H1 (cell line): ENCODE measurements at places on chromosomes 4 and X. TPM values are rescaled to one million over a fixed set of nuclear protein-coding genes. Genes with fewer than 3 reads are reported as not detected.

DNA sequence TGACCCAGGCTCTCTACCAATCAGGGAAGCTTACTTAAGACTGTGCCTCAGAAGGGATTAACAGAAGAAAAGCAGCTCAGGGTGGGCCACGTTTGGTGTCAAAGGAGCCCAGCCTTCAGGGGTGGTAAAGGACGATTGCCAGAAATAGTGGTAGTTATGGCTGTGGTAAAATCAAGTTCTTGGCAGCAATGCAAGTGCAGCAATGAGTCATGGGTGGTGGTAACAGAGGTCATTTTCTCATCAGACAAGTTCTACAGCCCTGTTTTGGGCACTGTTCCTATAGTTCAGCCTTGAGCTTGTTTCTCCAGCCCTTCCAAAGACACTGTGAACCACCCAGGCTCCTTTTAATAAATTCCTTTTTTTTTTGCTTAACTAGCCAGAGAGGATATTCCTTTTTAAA, 120.3 kb downstream of the EFHC2 start:
- no peak overlapping the region for H3K27ac ChIP-seq
- H3K4me1 ChIP-seq, result no peaks in the 10 kb centered on the region
- no peak overlapping the region for H3K4me3 ChIP-seq
- H3K36me3 ChIP-seq, result no peaks in the 10 kb centered on the region
- no peaks in the 10 kb centered on the region for H3K27me3 ChIP-seq

DNA sequence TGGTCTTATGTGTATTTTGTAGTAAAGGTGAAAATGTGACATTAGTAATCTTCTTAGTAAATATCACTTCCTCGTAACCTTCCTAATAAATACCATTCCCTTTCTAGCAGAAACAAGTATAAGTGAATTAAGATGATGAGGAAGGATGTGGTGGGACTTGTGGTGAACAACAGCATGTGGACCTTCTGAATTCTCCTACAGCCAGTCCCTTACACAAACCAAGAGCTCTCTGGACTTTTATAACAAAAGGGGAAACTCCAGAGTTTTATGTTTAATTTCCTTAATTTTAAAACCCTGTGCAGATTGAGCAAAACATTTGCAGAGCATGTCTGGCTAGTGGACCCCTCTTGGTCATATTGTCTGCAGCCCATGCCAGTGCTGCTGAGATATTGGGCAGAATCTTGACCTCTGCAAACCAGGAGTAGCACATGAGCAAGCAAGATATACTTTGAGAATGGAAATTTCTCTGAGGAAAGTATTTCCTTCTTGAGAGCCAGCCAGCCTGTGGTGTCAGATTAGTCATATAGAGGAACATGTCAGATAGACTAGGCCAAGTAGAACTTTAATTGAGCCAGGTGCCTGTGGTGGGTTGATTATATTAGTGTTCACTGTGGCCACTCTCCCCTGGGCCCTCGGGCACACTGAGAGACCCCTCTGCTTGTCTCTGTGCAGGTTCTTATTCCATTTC, 328.2 kb downstream of the DKK2 start:
- H3K4me1 ChIP-seq, result no peaks in the 10 kb centered on the region
- H3K27ac ChIP-seq, result no peak overlapping the region
- H3K27me3 ChIP-seq, result no peaks in the 10 kb centered on the region
- no peak for DNase-seq
- H3K36me3 ChIP-seq, result no peaks in the 10 kb centered on the region
- H3K4me3 ChIP-seq, result no peak overlapping the region

The TEX11 gene
- 0.61 and 0.74 TPM in 2 replicates for total RNA-seq

GRCh38 chr4:41504167-41504818, 33.7 kb upstream of the LIMCH1 start:
- no peak for DNase-seq
- no peaks in the 10 kb centered on the region for H3K36me3 ChIP-seq
- no peaks in the 10 kb centered on the region for H3K4me1 ChIP-seq
- H3K4me3 ChIP-seq, result no peak overlapping the region
- no peaks in the 10 kb centered on the region for H3K27me3 ChIP-seq

The TMEM35A gene
- total RNA-seq, result 5.5 and 5.7 TPM in 2 replicates

DNA sequence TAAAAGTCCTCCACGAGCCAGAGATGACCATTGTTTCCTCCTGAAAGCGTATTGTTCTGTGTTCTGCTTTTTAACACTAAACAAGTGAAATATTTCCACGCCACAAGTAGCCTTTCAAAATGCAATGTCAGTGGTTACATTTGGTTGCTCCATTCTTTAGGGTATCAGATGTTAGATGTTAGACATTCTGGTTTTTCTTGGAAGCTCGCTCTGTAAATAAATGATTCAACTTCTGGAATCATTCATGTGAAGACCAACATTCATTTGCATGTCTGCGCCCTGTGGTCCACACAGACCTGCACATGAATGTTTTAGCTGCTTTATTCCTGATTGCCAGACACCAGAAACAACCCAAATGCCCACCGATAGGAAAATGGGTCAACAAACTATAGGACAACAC, 38.0 kb upstream of the HELT start:
- peaks cover 3% of the 10 kb centered on the region; the same call in 1 of the 2 replicates for H3K4me1 ChIP-seq
- no peak for DNase-seq
- no peak overlapping the region for H3K4me3 ChIP-seq
- H3K27ac ChIP-seq, result no peak overlapping the region
- no peaks in the 10 kb centered on the region for H3K36me3 ChIP-seq
- H3K27me3 ChIP-seq, result no peaks in the 10 kb centered on the region

GRCh38 chr4:161894493-161895167, 269.2 kb downstream of the FSTL5 start:
- no peak for DNase-seq
- H3K27ac ChIP-seq, result no peak overlapping the region
- no peak overlapping the region for H3K4me3 ChIP-seq
- no peaks in the 10 kb centered on the region for H3K4me1 ChIP-seq
- no peaks in the 10 kb centered on the region for H3K27me3 ChIP-seq

DNA sequence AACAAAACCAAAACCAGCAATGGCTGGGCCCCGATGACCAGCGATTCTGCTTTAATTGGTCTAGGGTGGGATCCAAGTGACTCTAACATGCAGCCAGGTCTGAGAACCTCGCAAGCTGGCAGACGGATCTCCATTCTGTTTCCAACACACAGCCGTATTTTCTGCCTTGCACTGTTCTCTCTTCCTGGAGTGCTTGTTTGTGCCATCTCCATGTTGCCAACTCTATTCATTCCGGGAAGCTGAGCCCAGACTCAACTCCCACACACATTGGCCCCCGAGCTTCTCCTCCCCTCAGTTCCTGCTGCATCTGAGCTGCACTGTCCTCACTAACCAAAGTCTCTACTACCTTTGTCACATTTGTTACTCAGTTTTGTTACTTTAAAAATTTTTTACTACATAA, 35.6 kb downstream of the GEMIN8 start:
- no peaks in the 10 kb centered on the region for H3K36me3 ChIP-seq
- H3K4me1 ChIP-seq, result peaks cover 3% of the 10 kb centered on the region; the same call in 1 of the 2 replicates
- DNase-seq, result no peak
- no peak overlapping the region for H3K4me3 ChIP-seq
- H3K27me3 ChIP-seq, result no peaks in the 10 kb centered on the region

DNA sequence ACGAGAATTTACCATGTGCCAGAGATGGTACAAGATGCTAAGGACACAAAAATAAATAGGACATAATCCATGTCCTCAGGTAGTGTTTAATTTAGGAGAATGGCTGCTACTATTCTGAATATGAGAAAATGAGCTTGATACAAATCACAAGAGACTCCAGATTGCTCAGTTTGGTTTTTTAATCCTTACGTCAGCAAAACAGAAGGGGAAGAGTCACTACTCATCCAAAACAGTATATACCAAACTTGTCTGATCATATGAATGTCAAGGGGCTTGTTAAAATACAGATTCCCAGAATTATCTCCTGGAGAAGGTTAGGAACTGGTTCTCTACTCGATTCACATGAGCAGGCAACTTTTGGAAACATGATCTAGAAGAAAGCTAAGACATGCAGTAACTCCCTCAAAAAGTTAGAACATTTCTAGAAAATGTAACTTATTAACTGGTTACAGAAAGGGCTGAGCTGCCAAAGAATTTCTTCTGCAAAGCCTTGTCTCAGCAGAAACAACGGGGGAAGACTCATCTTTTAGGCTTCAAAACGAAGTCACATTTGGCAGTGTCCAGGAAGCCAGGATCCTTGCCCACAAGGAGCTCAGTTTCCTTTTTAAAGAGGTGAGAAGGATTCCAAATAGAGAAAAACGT, 3.4 kb downstream of the AIFM1 start:
- no peak overlapping the region for H3K27ac ChIP-seq
- H3K36me3 ChIP-seq, result no peaks in the 10 kb centered on the region
- no peak overlapping the region for H3K4me3 ChIP-seq
- no peaks in the 10 kb centered on the region for H3K27me3 ChIP-seq
- no peak for DNase-seq

GRCh38 chr4:23857367-23857959, 32.4 kb downstream of the PPARGC1A start:
- H3K36me3 ChIP-seq, result no peaks in the 10 kb centered on the region
- H3K4me3 ChIP-seq, result no peak overlapping the region
- no peak for DNase-seq
- no peaks in the 10 kb centered on the region for H3K27me3 ChIP-seq

DNA sequence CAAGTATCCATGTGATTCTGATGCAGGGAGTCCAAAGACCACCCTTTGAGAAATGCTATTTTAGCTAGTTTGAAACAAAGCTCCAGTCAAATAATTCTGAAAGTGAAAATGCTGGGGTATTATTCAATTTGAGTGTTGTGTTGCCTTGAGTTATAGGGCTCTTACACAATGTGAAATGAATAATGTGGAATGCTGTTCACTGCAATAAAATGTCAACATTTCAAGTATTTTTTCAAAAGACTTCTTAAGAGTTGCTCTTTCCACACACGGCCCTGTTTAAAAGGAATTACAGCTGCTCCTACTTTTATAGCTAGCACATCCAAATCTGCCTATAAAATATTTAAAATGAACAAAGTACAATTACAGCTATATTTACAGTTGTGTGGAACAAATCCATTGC, 27.5 kb upstream of the PLS3 start:
- H3K27me3 ChIP-seq, result no peaks in the 10 kb centered on the region
- H3K4me3 ChIP-seq, result no peak overlapping the region
- no peaks in the 10 kb centered on the region for H3K4me1 ChIP-seq
- no peak overlapping the region for H3K27ac ChIP-seq

DNA sequence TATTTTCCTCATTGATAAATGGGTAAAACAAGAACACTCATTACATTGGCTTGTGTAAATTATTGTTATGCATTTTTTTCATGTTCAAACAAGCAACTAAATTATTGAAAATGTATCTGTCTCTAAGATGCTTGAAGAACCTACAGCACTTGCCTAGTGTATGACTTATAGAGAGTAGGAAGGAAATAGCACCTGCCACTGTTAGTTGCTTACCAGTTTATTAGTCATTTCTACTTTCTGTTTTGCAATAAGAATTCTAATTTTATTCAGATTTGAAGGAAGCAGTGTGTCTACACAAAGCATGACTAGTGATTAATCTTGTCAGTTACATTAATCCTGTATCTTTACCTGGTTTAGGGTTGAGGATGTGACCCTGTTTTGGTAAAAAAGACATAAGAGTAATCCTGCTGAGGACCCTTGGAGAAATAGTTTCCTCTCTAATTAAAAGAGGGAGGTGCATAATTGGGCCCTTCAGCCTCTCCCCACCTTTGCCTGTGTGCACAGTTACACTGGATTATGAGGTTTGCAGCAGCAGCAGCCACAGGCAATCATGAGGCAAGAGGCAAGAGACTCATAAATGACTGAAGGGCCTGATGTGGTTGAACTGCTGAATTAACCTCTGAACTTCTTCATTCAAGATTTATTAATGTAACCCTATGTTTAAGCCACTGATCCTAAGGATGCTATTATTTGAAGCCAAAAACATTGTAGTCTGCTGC, 1202.1 kb downstream of the ADGRL3 start:
- no peaks in the 10 kb centered on the region for H3K36me3 ChIP-seq
- H3K4me1 ChIP-seq, result no peaks in the 10 kb centered on the region
- no peak for DNase-seq
- no peak overlapping the region for H3K4me3 ChIP-seq

DNA sequence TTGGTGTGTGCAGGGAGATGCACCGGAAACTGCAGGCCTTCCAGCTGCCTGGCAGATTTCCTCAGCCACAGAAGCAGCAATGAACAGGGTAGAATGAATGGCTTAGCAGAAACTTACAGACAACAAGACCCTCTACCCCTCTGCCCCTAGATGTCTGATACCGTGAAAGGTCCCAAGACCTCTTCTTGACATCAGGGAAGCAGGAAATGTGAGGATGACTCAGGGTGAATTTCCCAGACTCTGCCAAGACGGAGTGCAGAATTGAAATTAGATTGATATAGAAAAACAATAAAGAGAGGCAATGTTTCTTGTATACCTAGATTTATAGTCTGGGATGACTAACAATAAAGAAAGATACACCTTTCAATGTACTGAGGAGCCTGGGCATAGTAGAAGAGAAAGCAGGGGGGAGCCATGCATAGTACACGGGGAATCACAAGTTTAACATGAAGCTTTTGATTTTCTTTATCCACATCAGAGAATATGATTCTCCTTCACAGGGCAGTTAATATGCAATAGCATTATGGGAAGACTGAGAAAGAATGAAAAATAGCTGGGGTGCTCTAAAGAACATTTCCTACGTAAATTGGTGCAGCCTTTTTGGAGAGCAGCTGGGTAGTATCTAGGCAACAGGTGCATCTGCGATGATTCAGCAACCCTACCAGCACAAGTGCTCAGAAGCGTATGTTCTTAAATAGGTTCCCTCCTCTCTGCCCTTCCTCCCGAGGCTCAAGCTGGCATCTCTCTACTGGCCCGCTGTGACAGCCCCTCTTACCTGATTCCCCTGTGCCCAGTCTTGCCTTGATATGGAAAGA, 18.3 kb upstream of the CXCR3 start:
- H3K36me3 ChIP-seq, result no peaks in the 10 kb centered on the region
- H3K4me3 ChIP-seq, result no peak overlapping the region
- H3K27ac ChIP-seq, result no peak overlapping the region; the same call in 1 of the 2 replicates
- DNase-seq, result no peak
- H3K27me3 ChIP-seq, result no peaks in the 10 kb centered on the region
- no peaks in the 10 kb centered on the region for H3K4me1 ChIP-seq

GRCh38 chr4:143084566-143084965, 100.2 kb upstream of the USP38 start:
- H3K27me3 ChIP-seq, result no peaks in the 10 kb centered on the region
- H3K4me3 ChIP-seq, result no peak overlapping the region
- no peak overlapping the region for H3K27ac ChIP-seq
- H3K4me1 ChIP-seq, result no peaks in the 10 kb centered on the region

DNA sequence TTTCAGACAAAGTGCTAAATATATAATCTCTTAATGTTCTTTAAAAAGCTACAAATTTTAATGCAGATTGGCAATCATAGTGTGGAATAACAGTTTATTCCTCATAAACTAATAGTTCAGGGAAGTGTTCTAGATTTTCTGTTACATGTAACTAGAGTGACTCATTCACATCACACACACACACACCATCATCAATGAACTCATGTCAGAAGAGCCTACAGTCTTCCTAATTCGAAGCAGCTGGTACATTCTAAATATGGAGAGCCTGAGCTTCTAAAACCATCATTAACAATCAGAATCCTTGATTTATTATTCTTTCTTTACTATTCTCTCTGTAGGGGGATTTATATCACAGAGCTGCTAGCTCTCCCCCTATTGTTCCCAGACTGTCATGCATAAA, 49.6 kb downstream of the DKK2 start:
- H3K4me3 ChIP-seq, result no peak overlapping the region
- H3K36me3 ChIP-seq, result no peaks in the 10 kb centered on the region
- no peaks in the 10 kb centered on the region for H3K27me3 ChIP-seq
- peaks cover 6% of the 10 kb centered on the region; the same call in 1 of the 2 replicates for H3K4me1 ChIP-seq

The HELT gene
- total RNA-seq, result 0.35 TPM in 1 of 2 replicates, not detected in the other

The BANK1 gene
- total RNA-seq, result 0.69 and 0.93 TPM in 2 replicates
